ENCODE measurements at places on chromosomes 11 and 22.

DNA sequence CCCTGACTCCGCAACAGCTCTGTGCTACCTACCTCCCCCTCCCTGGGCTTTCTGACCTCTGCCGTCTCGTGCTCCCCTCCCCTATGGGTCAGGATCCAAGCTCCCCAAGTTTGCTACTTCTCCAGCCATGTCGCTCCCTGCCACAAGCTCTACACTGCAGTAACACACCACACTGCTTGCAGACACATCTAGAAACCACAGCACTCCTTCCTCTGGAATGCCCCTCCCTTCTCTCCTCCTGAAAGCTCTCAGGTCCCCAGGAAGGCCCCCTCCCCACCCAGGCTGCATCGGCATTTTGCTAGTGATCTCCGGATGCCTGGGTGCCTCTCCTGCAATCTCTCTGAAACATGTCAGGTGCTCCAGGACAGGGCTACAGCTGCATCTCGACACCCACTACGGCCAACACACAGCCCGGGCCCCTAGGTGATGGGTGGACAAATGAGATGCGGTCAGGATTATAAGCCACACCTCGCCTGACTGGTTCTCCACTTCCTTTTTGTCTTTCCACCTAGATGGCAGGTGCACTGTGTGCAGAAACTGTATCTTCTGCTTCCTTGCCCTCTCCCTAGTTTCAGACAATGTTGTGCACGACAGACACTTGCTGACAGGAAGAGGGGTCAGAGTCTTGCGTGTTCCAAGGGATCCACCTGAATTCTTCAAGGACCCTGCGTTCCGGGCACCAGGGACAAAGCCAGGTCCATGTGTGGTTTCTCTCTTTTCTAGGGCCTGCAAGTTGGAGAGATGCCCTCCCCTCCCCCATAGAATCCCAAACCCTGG lies 22.9 kb downstream of the RPUSD4 start:
- no peak for DNase-seq

DNA sequence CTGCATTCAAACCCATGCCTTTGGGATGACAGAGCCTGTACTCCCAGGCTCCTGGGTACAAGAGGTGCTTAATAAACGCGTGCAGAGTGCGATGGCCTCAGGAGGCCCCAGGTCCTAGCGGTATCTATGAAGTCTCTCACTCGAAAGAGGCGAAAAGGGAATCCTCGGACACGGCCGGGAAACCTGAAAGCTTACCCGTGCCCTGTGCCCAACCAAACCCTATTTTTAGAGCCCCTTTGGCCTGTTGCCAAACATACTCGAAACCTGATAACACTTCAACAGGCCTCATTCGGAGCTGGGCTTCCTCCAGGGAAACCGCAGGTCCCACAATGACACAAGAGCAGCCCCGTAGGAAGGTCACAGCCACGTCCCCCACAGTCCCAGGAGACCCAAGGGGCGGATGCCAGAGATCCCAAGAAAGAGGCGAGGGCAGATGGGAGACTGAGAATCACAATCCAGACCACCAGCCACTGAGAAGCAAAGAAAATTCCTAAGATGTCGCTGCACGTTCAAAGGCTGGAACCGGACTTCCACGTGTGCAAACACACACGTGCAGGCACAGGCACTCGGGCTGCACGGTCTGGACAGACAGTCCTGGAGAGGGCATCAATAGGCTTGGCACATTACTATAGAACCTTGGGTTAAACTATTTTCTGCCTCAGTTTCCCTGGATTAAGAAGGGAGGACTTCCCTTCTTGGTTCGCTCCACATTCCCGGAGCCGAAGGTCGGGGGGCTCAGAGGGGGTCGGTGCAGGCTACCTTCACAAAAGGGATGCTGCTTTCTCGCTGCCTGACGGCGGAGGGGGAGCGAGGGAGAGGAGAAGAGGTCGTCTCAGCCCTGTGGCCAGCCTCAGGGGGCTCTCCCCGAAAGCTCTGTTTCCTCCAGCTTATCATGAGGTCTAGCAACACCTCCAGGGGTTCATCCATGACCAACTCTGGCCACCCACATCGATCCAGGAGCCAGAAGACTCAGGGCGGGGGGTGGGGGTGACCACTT lies 8.2 kb downstream of the PDGFB start:
- no peak for DNase-seq

DNA sequence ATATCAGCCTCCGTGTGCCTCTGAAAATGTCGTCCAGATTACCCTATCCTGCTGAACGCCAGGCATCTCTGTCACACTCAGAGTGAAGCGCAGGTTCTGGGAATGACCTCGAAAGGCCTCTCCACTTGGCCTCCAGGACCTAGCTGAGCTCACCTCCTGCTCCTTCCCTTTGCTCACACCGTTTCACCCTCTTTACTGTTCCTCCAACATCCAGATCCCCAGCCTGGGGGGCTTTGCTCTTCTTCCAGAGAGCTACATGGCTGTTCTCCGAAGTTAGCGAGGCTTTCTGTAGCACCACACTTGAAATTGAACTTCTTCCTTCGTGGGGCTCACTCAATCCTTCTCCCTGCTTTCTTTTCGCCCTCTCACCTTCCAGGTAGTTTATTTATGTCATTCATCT lies 27.9 kb downstream of the GLB1L2 start:
- no peak for DNase-seq

DNA sequence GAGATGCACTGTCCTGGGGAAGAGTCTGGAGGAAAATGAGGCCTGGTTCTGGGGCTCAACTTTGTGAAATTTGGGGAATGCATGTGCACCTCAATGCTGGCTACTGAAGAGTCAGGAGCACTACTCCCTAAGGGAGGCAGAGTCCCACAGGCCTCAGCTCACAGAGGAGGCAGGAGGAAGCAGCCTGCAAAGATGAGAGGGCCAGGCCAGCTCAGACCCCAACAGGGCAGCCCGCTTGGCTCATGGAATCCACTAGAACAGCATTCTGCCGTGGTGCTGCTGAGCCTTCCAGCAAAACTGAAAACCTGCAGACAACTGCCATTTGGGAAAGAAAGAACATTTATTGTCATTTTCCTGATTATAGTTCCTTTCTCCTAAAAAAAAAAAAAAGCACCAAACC lies 300.5 kb downstream of the CTTN start:
- no peak for DNase-seq

- no peak for DNase-seq
Observed at GRCh38 chr11:72924568-72925190, 110.5 kb downstream of the ATG16L2 start.

GRCh38 chr11:41775296-41775695 lies 315.8 kb upstream of the LRRC4C start:
- no peak for DNase-seq

DNA sequence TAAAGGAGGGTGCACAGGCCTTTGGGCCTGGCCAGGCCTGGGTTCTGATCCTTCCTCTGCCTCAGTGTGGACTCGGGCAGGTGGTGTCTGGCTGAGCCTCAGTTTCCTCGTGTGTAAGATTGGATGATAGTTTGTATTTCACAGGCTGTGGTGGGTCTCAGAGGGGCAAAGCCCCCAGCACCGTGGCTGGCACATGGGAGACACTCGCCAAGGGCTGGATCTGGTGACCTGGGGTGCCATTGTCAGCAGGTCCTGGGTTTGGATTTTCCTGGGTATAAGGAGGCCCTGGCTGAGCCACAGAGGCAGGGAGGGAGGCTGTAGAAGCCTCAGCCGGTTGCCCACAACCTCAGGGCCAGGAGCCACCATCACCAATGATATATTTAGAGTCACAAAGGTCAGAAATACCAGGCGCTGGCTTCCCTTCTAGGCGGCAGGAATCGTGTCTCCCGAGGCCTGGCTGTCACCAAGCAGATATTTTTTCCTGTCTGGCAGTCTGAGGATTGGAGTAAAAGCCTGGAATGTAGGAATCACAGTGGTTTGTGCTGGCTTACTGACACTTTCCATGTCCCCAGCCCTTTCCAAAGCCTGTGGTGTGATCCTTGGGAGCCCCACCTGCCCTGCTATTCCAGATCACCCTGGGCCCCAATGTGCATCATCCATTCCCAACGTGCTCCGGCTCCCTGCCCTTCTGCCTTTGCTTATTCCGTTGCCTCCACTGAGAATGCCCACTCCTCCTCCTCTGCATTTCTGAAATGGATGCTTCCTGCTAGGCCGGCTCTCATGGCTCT lies 15.6 kb downstream of the KCNC1 start:
- no peak for DNase-seq

- no peak for DNase-seq
Observed at GRCh38 chr22:38694049-38694448, 6.7 kb downstream of the JOSD1 start.

GRCh38 chr11:8256271-8257002 lies 7.2 kb downstream of the LMO1 start:
- DNase-seq: no peak

GRCh38 chr11:83663446-83663845 lies 377.3 kb upstream of the CCDC90B start:
- no peak for DNase-seq

Data from stimulated activated CD4-positive, alpha-beta T cell treated with anti-CD3 and anti-CD28 coated beads, TNF-alpha, amount 100 ng/mL, for 24 hours (primary cell).